ENCODE measurements at places on chromosomes 11 and 22.

GRCh38 chr11:66183494-66184048, 84.9 kb upstream of the RAB1B start:
- no peak for DNase-seq

DNA sequence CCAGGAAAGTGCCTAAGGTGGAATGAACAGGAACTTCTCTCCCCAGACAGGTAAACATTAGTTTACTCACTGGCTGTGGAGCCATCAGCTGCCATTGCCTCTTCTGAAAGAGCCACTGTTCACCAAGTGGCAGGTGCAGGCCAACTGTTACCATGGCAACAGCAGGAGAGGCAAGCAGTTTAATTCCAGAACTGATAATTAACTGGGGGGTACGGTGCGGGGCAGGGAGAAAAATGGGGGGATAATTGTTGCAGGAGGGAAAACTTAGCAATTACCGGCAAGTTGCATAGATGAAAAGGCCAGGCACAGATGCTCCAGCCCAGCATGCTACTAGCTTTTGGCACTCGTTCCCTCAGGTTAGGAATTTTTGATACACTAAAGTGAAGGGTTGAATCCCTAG, 85.1 kb downstream of the TRIM44 start:
- DNase-seq = no peak

- no peak for DNase-seq
Observed at GRCh38 chr11:46913484-46913883, 4.9 kb downstream of the LRP4 start.

DNA sequence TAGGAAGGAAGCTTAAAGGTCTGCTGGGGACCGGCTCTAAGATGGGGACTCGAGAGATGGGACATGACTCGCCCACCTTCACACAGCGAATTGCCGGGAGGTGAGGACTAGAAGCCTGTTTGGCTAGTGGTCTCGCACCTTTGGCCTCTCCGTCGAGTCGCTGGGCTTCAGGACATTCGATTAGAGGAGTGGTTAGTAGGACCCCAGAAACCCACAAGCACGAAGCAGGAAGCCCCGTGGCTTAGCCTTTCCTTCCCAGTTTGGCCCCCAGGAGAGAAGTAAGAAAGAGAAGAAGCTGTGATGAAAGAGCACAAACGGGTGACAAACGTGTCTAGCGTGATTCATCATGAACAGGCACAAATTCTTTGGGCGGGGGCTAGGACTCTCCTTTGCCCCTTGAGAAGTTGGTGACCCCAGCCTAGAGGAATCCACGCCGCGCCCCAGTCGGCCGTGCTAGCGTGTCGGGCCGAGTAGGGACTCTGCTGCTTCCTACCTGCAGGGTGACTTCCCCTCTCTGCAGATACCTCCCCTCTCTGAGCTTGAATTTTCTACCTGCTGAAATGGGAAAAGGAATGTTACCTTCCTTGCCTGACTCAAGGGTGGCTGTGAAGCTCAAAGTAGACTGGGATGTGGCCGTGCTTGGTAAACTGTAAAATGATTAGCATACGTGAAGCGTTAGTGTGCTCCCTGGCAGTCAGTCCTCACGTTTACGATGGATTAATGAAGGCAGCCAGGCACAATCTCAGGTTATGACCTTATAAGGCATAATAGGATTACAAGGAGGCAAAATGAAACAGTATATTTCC, 1.1 kb upstream of the ADM start:
- DNase-seq = peak; percentile 23

DNA sequence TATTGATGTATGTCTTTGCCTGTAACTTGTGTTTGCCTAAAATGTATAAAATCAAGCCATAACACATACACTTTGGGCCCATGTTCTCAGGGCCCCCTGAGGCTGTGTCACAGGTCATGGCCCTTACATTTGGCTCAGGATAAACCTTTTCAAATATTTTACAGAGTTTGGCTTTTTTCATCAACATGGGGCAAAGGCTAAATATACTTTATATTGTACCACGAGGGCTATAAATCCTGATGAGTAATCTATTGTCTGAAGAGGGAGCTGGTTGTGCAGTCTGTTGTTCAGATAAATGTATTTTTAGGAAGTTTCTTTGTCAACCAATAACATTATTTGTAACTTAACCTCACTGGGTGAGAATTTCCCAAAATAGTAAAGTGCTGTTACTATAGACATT, 404.6 kb upstream of the DDI1 start:
- DNase-seq = no peak

DNA sequence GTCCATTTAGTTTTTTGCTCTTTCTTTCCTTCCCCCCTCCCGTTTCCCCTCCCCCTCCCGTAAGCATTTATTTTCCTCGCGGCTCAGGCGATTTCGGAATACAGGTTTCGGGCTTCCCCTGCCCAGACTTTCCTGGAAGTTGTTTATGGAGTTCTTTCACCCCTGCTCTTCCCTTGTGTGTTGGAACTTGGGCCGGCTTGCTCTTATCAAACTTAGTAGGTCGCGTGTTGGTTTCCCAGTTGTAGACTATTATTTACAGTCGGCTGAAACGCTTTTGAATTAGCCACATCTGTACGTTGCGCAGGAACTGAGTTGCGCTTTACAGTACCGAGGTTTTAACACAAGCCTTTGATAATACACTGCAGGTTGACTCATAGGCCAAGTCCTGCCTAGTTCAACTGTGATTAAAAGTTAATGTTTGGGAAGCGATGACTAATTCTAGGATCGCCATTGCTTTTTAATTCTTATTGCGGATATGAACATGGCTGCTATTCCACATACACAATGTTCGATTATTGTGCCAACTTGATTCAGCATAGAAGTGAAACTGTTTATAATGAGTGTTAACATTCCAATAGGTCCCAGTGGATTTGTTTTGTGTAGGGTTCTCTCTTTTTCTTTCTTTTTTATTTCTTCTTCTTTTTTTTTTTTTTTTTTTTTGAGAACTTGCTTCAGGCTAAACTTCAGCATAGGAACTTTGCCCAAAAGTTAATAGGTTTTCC, 1.7 kb downstream of the YAP1 start:
- DNase-seq = no peak

DNA sequence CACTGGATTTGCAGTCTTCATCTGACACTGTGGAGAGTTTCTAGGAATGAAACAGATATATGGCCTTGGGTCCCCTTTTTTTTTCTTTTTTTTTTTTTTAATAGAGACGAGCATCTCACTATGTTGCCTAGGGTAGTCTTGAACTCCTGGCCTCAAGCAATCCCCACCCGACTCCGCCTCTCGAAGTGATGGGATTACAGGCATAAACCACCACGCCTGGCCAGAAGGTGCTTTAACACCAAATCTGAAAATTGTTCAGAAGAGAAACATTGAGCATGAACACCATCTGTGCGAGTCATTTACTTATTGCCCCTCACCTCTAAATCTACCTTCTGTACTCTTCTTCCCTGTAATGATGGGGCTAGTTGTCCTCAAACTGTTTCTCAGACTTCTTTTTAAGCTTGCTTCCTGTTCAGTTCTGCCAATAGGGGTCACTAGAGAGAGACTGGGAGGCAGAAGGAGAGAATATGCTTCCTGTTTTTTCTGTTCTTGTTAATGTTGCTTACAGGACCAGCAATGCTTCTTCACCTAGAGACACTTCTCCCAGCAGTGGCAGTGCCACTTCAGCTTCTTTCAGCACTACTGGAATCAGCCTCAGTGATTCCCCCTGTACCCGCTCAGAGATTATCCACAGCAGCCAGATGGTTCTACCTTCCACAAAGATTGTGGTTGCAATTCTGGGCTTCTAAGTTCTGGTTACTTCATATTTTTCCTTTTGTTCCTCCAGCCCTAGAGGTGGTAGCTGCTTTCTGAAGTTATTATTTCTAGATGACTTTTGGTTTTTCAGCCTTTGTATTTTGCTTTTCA, 20.8 kb upstream of the ZBED5 start:
- DNase-seq = peak; percentile 97

- DNase-seq = no peak
Observed at GRCh38 chr11:128733440-128734102, 39.7 kb downstream of the FLI1 start.

- DNase-seq = no peak
Observed at GRCh38 chr22:19629331-19629719, 85.0 kb upstream of the SEPTIN5 start.

DNA sequence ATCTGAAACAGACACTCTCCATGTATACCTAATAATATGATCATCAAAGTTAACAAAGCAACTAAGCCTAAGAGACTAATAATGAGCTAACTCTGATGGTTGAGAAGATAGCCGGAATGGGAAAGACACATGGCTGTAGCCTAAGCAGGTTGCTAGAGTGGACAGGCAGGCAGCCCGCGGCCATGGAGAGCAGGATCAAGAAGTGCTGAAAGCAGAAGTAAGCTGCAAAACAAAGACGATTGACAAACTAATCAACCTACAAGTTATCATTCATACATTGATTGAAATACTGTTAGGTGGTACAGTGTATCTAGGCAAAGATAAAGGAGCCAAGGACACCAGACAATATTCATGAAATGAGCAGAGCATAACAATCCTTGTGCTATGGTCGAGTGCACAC, 29.3 kb downstream of the SLN start:
- no peak for DNase-seq

GRCh38 chr11:64933213-64933934, 2.3 kb downstream of the GPHA2 start:
- no peak for DNase-seq

DNA sequence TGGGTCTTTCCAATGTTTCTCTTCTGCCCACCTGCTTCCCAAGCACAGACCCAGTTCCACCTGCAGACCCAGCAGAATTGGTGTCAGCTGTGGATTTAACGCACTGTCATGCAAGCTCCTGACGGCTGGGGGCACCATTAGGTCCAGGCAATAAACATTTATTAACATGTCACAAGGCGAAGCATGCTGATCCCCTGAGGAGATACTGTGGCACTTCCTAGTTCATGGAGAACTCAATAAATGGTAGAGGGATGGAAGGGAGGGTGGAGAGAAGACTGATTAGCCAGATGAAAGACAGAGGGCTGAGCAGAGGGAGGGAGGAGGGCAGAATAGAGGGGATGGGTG, 68.3 kb upstream of the TSPAN18 start:
- DNase-seq = peak; percentile 4

DNA sequence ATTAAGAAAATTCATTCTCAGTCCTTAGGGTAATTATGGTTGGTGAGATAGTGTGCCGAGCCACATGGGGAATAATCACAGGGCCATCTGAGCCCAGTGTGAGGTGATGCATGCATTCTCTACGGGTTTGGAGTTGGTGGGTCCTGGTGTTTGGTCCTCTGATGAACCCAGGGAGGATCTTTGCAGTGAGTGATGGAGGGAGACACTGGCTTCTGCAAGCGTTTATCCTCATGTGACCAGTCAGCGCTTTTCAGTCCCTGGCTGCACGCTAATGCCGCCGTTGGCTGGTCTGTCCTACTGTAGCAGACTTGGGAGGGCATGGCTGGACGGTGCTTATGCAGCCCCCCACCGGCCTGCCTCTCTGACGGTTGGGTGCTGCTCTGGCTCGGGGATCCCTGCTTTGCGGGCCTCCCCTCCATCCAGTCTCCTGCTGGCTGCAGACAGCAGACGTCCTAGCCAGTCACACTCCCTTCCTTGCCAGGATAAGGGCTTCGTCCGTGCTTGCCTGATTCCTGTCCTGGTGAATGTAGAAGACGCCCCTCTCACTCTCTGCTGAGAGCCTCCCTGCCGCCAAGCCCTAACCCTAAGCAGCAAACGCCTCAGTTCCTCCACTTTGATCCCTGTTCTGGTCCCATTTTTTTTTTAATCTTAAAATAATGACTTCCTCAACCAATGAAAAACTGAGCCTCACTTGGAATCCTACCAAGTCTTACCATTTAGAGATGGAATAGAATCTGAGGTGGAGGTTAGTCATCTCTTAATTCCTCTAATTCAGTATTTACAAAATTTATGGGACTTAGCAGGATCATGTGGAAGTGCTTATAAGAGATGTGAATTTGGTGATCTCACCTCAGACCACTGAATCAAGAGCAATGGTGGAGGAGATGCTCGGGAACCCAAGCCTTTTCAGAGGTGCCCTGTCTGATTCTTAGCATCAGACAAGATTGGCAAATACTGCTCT, 143.7 kb upstream of the SORL1-AS1 start:
- no peak for DNase-seq

GRCh38 chr22:22691055-22691454, 46.6 kb downstream of the GGTLC2 start:
- no peak for DNase-seq

DNA sequence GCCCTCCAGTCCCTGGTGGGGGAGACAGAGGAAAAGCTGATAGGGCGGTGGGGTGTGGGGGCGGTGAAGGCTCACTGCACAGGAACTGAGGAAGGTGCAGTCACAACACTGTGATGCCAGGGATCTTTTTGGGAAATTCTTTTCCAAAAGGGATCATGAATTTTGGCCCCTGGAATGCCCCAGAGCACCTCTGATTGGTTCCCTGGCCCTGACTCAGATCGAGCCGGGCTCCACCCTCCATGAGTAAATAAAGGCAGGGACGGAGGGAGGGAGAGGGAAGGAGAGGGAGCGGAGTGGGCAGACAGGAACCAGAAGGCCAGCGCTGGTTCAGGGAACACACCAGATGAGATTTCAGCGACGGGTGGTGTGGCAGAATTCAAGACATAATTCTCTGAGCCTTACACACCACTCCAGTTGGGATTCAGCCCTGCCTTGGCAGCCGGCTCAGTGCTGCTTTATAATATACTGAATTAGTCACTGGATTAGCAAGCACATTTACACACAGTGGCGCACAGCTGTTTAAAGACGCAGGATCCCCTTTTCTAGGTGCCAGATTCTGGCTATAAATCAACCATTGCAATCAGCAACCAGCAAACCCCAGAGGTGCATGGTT, 80.3 kb downstream of the ETS1 start:
- no peak for DNase-seq

DNA sequence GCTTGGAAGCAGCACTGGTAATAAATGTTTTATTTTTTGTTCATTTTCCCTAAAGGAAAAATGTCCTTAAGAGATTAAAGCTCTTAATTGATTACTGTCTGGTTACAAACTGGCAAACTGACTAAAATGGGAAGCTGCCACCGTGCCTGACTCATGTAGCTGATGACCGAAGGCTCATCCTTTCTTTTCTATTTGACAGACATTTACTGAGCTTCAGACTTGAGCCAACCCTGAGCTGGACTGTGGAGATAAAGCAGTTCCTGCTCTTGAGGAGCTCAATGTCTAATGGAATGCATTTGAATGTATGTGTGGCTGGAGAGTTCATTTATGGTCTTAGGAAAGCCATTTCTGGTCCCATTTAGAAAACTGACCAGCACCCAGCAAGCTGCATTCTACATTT, 91.3 kb downstream of the RNF169 start:
- no peak for DNase-seq

All from Kasumi-1 (cell line).